ENCODE measurements at places on chromosomes 2 and 18. TPM values are rescaled to one million over a fixed set of nuclear protein-coding genes. Genes with fewer than 3 reads are reported as not detected.

The SLC35F6 gene
- 26.7 TPM for total RNA-seq

The SULT1C2 gene
- not detected for total RNA-seq

The TMEM198 gene
- 1.3 TPM for total RNA-seq

The ATP8B1 gene
- total RNA-seq: 210 TPM

The STK16 gene
- total RNA-seq: 34.8 TPM

The COPS9 gene
- 130 TPM for total RNA-seq

The GNAL gene
- 0.31 TPM for total RNA-seq

The ZAP70 gene
- total RNA-seq: not detected

The CCDC141 gene
- total RNA-seq: 2.6 TPM

The STEAP3 gene
- 1.7 TPM for total RNA-seq

The HTR2B gene
- total RNA-seq: 269 TPM

The EDAR gene
- not detected for total RNA-seq

The SLC30A3 gene
- 0.19 TPM for total RNA-seq

The GYPC gene
- 83.0 TPM for total RNA-seq

The SCYGR3 gene
- total RNA-seq: not detected

The LRP2 gene
- total RNA-seq: not detected

The CXCR2 gene
- not detected for total RNA-seq

The GPAT2 gene
- 5.8 TPM for total RNA-seq

The CEBPZOS gene
- 12.9 TPM for total RNA-seq

The NEUROD1 gene
- not detected for total RNA-seq
